CD4-positive, alpha-beta T cell treated with Interleukin-15 for 4 hours (primary cell): ENCODE measurements at places on chromosomes 4 and X.

DNA sequence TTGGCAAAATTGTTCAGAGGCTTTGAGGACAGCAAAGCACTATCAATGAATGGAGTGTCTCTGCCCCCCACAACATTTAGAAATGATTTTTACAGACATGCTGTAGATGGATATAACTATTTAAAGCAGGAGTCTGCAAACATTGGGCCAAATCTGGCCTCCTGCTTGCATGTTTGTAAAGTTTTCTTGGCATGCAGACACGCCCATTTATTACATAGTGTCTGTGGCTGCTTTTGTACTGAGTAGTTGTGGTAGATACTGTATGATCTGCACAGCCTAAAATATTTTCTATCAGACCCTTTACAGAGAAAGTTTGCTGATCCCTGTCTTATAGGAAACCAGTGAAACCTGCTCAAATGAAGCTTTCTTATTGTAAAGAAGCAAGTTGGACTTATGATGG lies 45.5 kb upstream of the PHEX start:
- DNase-seq: no peak

DNA sequence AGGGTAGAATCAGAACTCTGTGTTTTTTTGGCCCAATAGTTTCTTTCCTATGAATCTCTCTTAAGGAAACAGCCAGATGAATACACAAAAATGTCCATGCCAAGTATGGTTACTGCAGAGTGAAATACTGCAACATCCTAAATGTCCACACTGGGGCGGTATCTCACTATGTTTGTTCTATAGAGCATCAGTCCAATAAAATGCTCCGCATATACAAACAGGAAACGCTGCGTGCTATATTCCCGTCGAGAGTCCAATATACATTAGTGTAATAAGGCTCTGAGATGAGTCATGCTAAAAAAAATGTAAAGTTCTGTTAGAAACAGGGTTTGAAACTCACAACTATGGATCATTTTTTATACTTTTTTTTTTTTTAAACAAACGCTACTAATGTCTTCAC lies 72.9 kb upstream of the ENOX2 start:
- DNase-seq: peak; percentile 18

- no peak for DNase-seq
Measured at GRCh38 chrX:39602195-39602594, 495.6 kb downstream of the BCOR start.

GRCh38 chr4:119748853-119749252 lies 120.2 kb upstream of the PDE5A start:
- DNase-seq: no peak

- no peak for DNase-seq
Measured at GRCh38 chrX:69506617-69507499, 2.7 kb downstream of the NALF2 start.

DNA sequence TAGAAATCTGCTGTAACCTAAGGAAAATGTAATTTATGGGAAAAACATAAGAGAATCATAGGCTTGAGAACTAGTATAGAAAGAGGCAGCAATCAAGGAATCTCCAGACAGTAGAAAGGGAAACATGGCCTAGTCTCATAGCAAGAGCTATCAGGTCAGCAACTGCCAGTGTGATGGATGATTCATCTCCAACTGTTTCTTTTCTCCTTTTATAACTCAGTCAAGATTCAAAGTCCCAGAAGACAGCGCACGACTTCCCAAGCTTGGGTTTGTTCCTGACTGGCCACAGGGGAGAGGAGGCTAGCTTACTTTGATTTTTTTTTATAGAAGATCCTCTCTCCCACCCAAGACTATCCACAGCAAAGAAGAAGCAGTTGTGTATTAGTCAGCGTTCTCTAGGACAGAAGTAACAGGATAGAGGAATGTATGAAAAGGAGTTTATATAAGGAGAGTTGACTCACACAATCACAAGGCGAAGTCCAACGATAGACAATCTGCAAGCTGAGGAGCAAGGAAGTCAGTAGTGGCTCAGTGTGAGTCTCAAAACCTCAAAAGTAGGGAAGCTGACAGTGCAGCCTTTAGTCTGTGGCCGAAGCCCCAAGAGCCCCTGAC lies 181.5 kb downstream of the GC start:
- DNase-seq: no peak
